ENCODE measurements at places on chromosomes 1 and 21. TPM values are rescaled to one million over a fixed set of nuclear protein-coding genes. Genes with fewer than 3 reads are reported as not detected.

Gene GPR37L1
- 0.13 TPM for total RNA-seq

DNA sequence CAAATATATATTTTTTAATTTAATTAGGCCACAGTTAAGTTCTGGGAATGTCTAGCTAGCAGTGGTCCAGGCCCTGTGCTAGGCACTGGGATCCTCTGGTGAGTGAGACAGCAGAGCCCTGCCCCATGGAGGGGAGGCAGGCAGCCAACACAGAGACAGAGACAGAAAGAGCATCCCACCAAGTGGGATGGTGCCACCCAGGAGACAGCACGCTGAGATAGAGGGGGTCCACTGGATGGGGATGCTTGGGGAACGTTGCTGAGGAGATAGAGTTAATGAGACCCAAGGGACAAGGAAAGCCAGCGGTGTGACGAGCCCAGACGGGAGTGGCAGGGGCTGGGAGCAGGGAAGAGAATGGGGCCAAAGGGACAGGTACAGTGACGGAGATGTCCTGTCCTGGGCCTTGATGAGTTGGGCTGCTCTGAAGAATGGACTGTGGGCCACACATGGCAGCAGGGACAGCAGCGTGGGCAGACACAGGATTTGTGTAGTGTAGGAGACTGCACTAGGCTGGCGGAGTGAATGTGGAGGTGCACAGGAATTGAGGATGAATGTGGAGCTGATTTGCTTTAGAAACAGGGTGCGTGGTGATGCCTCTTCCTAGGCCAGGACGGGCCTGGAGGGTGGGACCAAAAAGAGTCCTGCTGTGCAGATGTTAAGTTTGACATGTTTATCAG is 22.8 kb downstream of the RAB4A start:
- H3K27ac ChIP-seq, result no peak overlapping the region
- H3K27me3 ChIP-seq, result no peaks in the 10 kb centered on the region
- no peaks in the 10 kb centered on the region for H3K36me3 ChIP-seq
- no peak for DNase-seq
- H3K4me1 ChIP-seq, result no peaks in the 10 kb centered on the region

DNA sequence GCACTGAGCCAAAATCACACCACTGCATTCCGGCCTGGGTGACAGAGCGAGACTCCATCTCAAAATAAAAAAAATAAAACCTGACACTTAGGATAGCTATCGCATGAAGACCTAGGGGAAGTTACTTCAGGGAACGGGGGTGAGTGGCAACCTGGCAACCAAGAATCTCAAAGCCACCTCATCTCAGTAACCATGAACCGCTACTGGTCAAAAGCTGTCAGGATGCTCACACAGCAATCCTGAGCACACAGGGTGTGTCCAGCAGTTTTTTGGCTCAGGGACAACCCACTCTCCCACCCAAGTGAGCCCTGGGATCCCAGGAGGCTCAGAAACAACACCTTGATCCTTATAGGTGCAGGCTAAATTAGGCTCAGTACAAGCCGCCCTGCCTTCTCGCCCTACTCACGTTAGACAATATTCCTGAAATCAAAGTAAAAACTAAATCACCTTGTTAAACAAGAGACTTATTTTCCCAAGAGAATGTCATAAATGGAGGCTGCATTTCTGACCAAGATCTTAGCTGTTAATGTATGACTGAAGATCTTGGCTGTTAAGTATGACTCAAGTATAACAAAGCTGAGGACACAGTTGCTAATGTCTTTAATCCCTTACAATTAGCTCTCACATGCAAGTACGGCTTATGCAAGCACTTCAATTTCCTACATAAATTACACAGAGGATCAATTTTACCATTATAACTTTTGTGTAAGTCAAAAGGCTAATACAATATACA is 48.3 kb upstream of the NADK start:
- peaks cover 12% of the 10 kb centered on the region for H3K36me3 ChIP-seq
- H3K4me1 ChIP-seq, result no peaks in the 10 kb centered on the region
- H3K4me3 ChIP-seq, result no peak overlapping the region
- H3K27me3 ChIP-seq, result no peaks in the 10 kb centered on the region
- no peak overlapping the region for H3K27ac ChIP-seq
- no peak for DNase-seq

GRCh38 chr1:95216292-95216990 is 17.6 kb upstream of the RWDD3 start:
- no peak for DNase-seq
- H3K4me1 ChIP-seq, result peaks cover 3% of the 10 kb centered on the region
- no peaks in the 10 kb centered on the region for H3K36me3 ChIP-seq
- H3K4me3 ChIP-seq, result no peak overlapping the region

GRCh38 chr21:45510466-45510955 is 31.7 kb downstream of the SLC19A1 start:
- H3K36me3 ChIP-seq, result no peaks in the 10 kb centered on the region
- H3K27me3 ChIP-seq, result no peaks in the 10 kb centered on the region
- H3K4me3 ChIP-seq, result no peak overlapping the region
- H3K4me1 ChIP-seq, result no peaks in the 10 kb centered on the region
- no peak overlapping the region for H3K27ac ChIP-seq

GRCh38 chr1:232702911-232703310 is 73.0 kb upstream of the SIPA1L2 start:
- no peaks in the 10 kb centered on the region for H3K27me3 ChIP-seq
- H3K4me1 ChIP-seq, result no peaks in the 10 kb centered on the region
- no peak overlapping the region for H3K27ac ChIP-seq
- no peaks in the 10 kb centered on the region for H3K36me3 ChIP-seq
- no peak overlapping the region for H3K4me3 ChIP-seq
- no peak for DNase-seq

GRCh38 chr1:228691926-228692325 is 43.4 kb upstream of the RHOU start:
- no peak overlapping the region for H3K4me3 ChIP-seq
- no peaks in the 10 kb centered on the region for H3K36me3 ChIP-seq
- H3K4me1 ChIP-seq, result no peaks in the 10 kb centered on the region

Data from H1 (cell line).